ENCODE measurements at places on chromosomes 1 and 21.

DNA sequence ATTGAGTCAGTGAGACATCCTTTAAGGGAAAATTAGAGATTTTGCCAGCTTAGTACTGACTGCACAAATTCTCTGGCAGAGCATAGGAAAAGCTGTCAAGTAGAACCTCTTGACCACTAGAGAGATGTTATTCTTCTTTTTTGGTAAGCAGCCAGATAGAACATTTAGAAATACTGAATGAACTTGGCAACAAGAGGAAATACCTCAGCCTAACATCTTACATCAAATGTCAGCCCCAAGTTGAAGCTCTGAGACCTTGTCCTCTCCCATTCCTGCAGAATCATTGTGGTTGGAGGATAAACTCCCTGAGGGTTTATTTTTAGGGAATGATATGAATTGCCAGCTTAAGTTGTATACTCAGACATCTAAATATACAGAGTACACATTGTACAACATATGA, 53.5 kb downstream of the MIGA1 start:
- DNase-seq = no peak

DNA sequence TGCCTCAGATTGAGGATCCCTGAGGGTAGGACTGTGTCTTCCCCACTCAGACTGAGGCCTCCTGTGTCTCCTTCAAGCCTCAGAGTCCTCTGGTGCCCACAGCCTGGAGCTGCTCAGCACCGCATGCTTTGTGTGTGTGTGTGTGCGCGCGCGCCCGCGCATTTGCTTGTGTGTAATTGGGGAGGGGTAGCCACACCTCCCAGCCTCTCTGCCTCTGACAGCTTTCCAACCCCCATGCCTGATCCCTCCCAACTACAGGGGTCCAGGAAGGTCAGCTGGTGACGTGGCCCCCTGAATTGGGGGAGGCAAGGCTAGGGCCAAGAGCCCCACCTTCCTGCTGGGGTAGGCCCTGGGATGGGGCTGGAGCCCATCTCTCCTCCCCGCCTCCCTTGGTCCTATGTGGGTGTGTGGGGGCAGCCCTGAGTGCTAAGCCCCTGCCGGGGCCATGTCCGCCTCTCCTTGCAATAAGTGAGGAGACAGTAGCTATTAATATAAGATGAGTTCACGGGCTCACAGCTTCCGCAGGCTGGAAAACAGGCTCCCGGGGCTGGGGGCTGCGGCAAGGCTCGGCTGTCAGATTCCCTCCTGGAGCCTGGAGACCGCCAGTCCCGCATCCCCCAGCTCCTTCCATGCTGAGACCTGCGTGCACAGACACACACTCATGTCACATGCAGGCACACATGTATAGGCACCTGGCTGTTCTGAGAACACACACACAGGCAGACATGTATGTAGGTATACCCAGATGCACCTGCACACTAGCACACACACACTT, 7.0 kb downstream of the GPR3 start:
- DNase-seq = no peak

DNA sequence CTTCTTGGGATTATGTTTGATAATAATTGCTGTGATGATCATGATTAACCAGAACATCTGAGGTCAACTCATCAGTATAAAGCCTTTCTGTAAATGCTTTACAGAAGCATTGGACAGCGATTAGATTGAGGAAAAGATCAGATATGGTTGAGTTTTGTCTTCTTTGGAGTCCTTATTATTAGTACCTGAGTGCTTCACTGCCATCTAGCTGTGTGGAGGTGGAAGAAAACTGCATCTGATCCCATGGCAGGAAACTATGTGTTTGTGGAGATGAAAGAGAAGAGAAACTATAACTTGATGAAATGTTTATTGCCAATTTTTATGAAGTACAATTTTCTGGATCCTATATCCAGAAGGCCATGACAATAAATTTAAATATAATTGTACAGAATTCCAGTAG, 11.4 kb downstream of the FLG2 start:
- no peak for DNase-seq

- DNase-seq = no peak
Observed at GRCh38 chr1:228883535-228883934, 148.3 kb downstream of the RHOU start.

- no peak for DNase-seq
Observed at GRCh38 chr1:230425252-230426091, 660 bp downstream of the PGBD5 start.

DNA sequence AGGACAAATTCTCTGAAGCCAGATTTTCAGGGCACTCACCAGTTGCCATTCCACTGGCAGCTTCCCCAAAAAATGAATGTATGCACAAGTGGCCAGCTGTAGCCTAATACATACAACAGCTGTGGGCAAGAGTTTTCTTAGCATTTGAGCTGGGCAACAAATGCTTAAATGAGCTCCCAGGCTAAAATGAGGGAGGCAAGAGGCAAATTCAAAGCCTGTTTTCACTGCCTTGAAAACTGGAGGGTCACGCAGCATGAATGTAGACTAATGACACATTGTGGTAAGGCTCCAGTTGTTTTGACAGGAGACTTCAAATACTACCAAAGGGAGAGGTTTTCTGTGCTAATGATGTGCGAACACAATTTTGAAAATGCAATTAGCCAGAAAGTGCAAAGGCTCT, 88.2 kb downstream of the TIAM1 start:
- no peak for DNase-seq

GRCh38 chr1:37250371-37250770, 216.1 kb upstream of the GRIK3 start:
- DNase-seq = no peak

GRCh38 chr1:23864801-23865542, 3.1 kb downstream of the FUCA1 start:
- DNase-seq = no peak

- DNase-seq = no peak
Observed at GRCh38 chr1:246661451-246661850, 62.8 kb upstream of the SCCPDH start.

DNA sequence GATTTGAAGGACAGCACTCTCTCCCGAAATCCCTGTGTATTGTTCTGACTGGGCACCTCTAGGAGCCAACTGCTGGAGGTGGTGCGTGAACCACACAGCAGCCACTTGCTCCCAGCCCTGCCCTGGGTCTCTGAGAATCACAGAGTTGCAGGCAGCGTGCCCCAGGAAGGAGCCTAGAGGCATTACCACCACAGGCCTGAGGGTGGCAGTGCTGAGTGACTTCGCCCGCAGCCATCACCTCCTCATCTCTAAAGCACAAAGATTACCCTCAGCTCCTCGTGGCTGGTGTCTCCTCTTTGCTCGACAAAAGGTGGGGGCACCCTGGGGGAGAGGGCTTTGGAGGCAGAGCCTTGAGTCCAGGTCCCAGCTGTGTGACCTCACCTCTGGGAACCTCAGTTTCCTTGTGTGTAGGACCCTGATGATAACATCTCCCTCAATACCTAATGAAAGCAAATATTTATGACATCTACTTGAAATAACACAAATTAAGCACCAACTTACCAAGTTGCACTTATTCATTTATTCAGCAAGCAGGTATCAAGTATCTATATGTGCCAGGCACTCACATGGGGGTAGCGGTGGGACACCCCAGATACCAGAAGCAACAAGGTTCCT, 86.3 kb downstream of the VWA5B1 start:
- DNase-seq = peak; percentile 33

GRCh38 chr1:182670032-182670749, 14.2 kb downstream of the RGS8 start:
- no peak for DNase-seq

- no peak for DNase-seq
Observed at GRCh38 chr1:82778612-82779011, 977.9 kb downstream of the ADGRL2 start.

DNA sequence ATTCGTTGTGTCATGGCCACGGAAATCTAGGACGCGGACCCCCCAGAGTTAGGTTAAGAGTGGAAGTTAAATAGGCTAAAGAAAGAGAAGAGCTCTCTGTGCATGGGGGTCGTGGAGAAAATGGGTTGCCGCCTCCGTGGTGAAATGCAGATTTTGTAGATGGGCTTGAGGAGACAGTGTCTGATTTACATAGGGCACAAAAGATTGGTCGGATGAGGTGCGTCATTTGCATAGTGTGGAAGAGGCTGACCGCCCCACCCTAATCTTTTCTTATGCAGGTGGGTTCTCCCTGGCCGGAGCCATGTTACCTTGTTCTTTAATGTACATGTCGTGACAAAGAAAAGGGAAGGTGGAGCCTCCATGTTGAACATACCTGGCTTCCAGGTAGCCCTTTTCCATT, 14.3 kb upstream of the SLC5A9 start:
- DNase-seq = no peak

DNA sequence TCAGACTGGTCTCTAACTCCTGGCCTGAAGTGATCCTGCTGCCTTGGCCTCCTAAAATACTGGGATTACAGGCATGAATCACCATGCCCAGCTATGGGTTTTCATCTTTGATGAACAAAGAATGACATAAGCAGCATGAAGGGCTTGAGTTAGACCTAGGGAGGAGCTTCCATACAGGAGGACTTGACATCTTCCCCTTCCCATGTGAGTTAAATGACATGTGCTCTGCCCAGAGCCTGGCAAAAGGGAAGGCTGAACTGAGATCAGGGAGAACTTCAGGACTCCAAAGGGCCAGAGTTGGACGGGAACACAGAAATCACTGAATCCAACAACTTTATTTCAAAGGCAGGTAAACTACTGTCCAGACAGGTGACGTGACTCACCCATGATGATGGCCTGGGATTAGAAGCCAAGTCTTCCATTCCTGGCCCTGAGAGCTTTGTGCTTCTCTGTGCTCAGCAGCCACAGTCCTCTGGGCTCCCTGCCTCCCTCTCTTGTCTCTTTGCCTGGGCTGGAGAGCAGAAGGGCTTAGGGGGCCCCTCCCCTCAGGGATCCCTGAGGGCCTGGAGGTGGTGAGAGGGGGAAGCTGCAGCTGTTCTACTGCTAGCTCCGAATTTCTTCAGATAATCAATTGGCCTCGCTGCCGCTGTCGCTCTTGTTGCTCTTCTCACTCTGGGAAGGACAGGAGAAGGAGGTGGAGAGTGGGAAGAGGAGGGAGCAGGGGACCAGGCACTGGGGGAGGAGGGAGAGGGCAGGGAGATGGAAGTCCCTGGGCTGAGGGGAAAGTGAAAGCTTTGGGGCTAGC, 7.6 kb downstream of the NHLH1 start:
- DNase-seq = no peak

DNA sequence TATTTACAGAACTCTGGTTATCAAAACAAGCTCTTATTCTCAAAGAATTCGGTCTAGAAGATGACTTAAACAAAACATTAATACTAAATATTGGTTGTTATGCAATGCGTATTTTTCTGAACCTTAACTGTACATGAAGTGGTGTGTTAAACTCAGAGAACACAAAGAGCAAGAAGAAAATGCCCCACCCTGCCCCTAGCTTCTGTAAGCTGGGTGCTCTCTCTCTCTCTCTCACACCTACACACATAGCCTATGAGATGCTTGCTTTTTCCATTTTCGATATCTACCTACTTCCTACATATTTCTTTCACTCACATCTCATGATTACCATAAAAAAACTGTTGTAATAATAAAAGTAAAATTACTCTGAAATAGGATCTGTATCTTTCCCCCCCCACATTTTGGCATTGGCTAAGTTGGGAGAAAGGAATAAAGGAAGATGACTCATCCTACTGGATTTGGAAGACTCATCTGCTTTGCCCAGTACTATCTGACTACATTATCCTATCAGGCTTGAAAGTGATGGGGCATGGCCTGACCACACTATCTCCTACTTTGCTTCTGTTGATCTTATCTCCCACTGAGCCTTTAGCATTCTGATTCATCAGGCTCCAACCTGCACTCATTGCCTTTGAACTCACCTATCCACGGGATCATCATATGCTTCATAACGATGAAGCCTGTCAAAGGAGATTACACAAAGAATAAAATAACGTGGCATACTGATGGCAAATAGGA, 2.9 kb downstream of the CRYZ start:
- no peak for DNase-seq

DNA sequence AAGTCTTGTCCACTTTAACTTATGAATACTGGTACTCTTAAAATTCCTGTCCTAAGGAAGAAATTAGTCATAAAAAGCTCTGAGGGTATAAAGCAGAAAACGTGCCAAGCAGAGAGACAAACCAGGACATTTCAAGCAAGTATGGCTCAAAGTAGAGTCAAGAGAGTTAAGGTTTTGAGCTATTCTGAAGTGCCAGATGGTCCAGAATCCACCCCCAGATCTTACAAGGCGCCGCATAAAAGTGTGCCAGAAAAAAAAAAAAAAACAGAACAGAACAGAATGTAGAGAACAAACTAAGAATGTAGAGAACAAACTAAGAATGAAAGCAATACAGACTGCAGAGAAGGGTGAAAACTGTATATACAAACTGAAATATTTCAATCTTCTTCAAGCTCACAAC, 12.5 kb downstream of the EPS15 start:
- DNase-seq = no peak

- DNase-seq = no peak
Observed at GRCh38 chr21:26449161-26449560, 123.9 kb downstream of the CYYR1 start.

GRCh38 chr1:225822655-225823403, 12.9 kb downstream of the EPHX1 start:
- no peak for DNase-seq

DNA sequence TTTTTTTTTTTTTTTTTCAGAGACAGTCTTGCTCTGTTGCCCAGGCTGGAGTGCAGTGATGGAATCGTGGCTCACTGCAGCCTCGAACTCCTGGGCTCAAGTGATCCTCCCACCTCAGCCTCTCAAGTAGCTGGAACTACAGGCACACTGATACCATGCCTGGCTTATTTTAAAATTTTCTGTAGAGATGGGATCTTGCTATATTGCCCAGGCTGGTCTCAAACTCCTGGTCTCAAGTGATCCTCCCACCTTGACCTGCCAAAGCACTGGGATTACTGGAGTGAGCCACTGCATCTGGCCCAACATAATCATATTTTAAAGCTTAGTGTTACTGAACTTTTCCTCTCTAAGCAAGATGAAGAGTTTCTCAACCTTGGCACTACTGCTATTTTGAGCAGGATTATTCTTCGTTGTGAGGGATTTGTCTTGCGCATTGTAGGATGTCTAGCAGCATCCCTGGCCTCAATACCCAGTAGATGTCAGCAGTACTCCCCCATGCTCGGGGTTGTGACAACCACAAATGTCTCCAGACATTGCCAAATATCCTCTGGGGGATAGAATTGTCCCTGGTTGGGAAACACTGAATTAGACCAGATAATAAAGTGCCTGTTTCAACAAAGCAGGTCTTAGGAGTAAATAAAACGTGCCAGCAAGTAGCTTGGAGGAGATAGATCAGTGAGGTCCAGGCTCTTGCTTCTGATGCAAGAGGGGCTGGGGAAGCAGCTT, 15.1 kb upstream of the THRAP3 start:
- no peak for DNase-seq

GRCh38 chr21:29186246-29186645, 55.8 kb downstream of the MAP3K7CL start:
- no peak for DNase-seq

DNA sequence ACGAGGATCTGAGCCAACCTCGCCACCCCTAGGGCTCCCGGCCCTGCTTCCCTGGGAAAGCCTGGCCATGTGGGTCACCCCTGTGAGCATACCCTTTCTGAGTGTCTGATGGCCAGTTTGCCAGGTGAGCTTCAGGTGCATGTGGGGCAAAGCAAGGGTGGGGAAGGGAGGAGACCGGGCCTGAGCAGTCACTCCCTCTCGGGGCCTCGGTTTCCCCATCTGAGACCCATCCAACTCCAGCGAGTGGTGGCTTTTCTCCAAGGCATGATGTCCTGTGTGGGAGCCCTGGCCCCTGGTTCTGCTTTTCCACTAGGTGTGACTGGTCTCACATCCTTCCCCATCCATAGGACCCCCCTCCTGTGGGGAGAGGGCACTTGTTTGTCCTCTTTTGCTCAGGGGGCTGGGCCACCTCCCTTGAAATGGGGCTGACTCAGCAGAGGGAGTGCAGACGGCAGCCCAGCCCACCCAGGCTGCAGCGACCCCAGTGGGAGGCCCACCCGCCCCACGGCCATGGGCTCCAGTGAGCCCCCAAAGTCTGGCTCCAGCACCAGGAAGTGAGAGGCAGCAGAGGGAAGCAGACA, 1.7 kb upstream of the WNT9A start:
- no peak for DNase-seq
